CD8-positive, alpha-beta T cell (primary cell): ENCODE measurements at places on chromosomes 12 and 14.

DNA sequence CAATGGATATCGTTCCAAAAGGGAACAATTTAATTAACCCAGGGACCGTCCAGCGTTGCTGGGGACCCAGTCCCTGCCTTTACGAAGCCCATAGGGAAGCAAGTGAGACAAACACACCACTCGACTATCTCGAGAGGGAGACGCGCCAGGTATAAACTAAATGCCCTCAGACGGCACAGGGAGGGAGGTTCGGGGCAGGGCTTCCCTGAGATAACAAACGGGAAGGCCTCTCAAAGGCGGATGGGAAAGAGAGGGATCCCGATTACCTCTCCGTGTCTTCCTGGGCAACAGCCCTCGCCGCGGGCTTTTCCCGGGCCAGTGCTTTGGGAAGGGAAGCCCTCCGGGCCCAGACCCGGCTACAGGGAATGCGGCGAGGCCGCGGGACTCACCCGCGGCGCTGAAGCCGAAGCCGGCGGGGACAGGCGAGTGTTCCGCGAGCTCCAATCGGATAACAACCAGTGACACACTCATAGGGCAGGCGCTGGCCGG is 390 bp downstream of the BRAP start:
- no peak for DNase-seq

DNA sequence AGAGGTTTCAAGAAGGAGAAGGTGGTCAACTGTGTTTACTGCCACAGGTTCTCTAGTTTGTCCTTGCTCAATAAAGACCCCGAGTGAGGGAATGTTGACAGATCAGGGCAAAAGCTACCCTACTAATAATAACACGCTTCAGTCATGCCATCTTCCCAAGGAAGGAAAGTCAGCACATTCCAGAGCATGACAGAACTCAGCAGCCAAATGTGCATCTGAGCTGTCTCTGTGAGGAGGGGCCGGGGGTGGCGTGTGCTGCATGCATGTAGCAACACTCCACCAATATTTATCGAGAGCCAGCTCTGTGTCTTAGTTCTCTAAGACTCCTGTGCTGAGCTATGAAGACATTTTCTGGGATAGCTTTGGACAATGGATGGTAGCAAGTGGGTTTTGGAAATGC is 260.4 kb downstream of the DPF3 start:
- no peak for DNase-seq

GRCh38 chr12:30002677-30003076 is 218.9 kb upstream of the TMTC1 start:
- DNase-seq: no peak

DNA sequence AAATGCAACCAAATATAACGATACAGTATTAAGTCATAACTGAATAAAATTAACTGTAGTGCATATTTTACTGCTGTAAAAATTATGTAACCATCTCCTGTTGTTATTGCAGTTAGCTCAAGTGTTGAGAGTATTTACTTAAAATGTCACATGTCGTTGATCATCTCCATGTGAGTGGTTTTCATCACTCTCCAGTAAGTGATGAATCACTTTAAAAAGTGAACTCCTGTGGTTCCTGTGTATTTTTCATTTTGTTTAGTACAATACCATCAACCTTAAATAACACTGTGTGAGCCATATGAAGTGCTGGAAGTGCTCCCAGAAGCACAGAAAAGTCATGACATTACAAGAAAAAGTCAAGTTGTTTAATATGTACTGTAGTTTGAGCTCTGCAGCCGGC is 104.7 kb upstream of the SLCO1B1 start:
- no peak for DNase-seq

DNA sequence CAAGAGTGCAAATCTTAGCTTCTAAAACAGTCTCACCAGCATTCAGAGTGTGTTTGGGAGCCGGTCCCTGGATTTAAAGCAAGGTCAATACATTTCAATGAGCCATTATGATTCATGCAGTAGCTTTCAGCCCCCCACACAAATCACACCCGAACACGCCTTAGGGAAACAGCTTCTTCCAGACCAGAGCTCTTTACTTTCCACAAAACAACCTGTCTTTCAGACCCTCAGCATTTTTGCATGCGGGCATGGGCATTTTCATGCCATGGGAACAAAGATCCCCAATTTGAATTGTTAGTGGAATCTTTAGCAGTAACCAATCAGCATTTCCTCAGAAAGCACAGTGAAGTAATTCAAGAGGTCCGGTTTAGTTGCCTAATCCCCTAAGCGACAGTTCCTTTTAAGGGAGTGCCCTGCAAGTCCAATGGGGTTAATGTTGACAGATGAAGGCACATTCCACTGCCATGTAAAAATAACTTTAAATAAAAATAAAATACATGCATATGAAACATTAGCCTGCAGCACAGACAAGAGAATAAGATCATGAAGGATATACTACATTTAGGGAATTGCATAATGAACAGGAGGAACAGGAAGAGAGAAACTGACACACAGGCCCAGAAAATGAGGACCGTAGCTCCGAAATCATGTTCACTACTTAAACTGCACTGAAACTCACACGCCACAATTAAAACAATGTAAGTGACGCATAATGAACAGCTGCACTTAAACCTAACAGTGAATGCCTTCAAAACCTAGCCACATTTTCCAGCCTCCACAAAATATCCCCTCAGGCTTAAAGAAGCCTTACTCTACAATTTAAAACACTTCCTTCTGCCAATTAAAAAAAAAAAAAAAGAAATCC is 4.0 kb downstream of the VPS37B start:
- DNase-seq: no peak

DNA sequence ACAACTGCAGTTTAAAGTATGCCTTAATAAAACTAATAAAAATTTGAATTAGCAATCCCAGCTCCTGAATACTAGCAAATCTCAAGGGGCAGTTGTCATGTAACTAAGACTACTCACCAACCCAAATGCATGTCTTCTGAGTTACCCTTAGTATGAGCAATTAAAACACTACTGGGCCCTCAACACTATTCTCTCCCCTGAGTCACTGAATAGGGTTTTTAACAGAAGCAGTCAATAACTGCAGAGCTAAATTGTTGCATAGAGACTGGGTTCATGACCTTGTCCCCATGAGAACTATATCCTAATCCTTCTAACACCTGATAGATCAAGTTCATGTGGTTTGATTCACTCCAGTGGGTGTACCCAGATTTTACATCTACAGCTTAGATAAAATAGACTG is 38.8 kb downstream of the MDM1 start:
- DNase-seq: no peak

GRCh38 chr12:99960311-99960710 is 24.4 kb downstream of the ANKS1B start:
- DNase-seq: no peak

DNA sequence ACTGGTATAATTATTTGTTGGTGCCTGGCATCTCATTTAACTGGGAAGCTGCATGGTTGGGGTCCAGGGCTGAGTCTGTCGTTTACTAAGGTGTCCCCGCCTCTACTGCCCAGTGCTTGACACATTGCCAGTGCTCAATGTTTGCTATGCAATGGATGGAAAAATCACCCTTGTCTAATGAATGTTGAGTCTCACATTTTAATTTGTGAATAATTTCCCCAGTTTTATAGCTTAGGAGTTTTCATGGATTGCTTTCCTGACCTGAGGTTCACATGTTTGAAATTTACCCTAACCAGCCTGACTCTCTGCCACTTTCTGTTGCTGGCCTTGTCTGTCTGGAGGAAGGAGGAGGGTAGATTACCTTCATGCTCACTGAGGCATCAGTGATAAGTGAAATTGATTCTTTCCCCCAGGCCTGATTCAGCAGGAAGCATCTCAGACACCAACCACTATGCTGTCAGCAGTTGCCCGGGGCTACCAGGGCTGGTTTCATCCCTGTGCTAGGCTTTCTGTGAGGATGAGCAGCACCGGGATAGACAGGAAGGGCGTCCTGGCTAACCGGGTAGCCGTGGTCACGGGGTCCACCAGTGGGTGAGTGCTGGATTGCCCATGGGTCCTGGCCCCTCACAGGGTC is 2.4 kb downstream of the DHRS2 start:
- no peak for DNase-seq

DNA sequence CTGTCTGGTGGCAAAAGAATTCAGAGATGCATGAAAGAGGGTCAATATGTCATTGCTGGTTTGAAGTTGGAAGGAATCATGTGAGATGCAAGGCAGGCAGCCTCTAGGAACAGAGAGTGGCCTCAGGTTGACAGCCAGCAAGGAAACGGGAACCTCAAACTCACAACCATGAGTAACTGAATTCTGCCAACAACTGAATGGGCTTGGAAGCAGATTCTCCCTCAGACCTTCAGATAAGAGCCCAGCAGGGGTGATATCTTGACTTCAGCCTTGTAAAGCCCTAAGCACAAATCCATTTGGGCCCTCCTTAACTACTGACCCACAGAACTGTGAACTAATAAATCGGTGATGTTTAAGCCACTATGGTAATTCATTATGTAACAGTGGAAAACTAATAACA is 35.8 kb downstream of the USP15 start:
- no peak for DNase-seq

DNA sequence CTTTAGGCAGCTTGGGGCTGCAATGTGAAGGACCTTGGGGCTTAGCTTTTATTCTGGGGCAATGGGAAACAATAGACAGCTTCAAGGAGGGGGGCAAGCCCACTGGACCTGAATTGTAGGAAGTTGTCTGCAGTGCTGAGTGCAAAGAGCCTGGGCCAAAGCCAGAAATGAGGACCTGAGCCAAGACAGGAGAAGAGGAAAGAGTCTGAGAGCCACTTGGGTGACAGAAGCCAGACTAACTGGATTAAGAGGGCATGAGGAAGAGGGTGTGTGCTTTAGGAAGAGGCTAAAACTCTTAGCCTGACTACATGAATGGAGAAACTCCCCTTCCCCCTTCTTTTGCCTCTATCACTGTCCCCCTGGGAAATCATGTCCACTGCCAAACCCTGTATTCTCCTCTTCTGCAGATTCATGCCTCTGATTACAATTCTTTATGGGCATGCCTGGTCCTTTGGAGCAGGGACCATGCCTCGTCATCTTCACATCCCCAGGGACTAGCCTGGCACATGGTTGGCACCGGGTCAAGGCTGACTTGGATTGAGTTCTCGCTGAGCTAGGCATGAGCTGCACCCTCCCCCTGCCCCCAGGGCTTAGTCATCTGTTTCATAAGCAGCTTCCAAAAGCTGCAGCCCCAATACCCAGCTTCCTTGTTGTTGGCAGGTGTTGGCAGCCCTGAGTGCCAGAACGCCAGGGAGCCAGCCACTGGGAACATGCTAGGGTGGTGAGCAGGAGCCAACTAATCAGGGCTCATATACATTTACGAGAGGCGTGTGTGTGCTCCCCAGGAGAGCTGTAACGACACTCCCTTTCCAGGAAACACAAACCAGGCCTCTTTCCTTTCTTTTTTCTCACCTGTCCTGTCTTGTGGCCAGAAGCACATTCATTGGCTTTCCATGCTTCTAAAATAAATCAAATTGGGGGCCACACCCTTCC is 27.7 kb upstream of the JDP2 start:
- DNase-seq: no peak

- DNase-seq: no peak
Measured at GRCh38 chr14:57485635-57486034, 8.0 kb downstream of the CCDC198 start.

- DNase-seq: peak; percentile 31
Measured at GRCh38 chr14:104262515-104263514, 124.4 kb downstream of the KIF26A start.

DNA sequence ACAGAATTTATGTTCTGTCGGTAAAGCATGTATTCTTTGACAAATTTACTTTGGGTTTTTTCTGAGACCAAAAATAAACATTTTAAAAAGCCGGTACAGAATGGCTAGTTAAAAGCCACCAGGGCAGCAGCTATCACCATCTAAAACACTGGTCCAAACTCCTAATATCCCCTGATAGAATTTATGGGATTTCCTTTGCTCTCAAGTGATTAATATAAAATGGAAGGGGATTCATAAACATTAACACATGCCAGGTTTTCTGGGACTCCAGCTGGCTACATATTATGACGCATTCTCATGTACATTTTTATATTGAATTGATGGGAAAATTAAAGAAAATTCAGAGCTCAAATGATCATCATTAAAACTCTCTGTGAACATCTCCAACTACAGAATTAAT is 640.8 kb downstream of the C12orf50 start:
- no peak for DNase-seq

DNA sequence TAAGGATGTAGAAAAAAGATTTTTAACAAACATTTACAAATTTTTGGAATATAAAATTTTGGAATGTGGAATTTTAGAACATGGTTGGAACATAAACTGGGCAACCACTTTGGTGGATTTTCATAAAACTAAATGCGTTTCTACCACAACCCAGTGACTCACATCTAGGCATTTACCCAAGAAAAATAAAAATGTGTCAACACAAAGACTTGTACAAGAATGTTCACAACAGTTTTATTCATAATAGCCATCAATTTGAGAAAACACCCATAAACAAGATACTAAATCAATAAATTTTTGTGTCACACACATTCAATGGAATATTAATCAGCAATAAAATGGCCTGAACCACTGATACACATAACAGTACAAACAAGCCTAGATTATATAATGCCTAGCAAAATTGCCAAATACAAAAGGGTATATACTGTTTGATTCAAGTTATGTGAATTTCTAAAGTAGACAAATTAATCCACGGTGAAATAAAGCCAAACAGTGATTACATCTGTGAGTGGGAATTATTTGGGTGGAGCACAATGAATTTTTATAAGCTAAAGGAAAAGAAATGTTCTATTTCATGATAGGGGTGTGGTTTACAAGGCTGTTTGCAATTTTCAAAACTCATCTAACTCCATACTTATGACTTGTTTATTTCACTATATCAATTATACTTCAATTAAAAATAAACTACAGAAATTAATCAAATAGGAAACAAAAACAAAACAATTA is 415.2 kb upstream of the OR4E1 start:
- no peak for DNase-seq

DNA sequence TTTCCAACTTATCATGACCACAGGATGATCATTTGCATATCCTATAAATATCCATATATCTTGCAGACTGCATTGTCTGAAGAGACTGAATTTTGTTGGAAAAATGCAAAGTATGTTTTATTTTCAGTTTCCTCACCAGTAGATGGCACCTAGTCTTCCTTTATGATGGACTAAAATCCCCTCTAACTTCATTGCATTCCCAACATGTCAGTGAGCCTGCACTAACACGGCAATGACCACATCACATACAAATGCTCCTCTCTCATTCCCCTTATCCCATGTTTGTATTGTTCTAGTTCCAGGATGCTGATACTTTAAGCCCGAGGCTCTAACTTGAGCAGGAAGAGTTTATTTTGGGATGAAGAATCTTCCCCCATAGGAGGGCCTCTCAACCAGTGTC is 24.7 kb upstream of the MYBPC1 start:
- no peak for DNase-seq

- no peak for DNase-seq
Measured at GRCh38 chr14:65772921-65773574, 360.5 kb downstream of the FUT8 start.

DNA sequence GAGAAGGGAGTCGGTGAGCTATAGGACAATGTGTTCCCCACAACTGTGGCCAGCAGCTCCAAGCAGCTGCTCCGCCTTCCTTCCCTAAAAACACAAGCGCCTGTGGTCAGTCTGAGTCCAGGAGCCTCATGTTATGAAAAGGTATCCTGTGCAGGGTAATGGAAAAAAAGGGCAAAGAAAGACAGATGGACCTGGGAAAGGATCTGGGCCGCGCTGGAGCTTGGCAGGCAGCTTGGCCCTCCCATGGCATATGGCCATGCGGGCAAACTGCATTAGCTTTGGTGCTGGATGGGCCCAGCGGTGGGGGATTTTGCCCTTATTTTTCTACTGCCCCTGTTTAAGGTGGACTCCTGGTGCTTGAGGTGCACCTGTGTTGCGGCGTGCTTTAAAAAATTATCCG is 23.7 kb upstream of the CHST11 start:
- no peak for DNase-seq
